ENCODE measurements at places on chromosomes 1 and 21.

DNA sequence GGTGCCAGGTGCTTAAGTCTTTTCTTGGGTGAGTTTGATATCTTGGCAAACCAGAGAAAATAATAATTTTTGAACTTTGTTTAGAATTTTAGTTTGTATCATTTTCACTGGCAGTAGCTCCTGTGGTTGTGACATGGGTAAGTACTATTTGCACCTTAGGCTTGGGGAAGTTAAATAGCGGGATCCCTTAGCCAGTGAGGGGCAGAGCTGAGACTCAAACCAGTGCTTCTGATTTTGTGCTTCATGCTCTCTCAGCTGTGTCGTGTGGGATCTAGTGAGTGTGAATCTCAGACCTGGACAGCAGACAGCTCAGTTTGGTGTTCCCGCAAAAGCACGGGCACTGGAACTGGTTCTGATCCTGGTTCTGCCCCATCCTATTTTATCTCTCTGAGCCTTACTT, 9.6 kb downstream of the PRCC start:
- no peak overlapping the region for H3K4me3 ChIP-seq
- no peak overlapping the region for H3K27ac ChIP-seq
- no peak for DNase-seq
- peaks cover 13% of the 10 kb centered on the region for H3K36me3 ChIP-seq
- peaks cover 58% of the 10 kb centered on the region for H3K4me1 ChIP-seq

- no peak overlapping the region for H3K27ac ChIP-seq
- H3K36me3 ChIP-seq: no peaks in the 10 kb centered on the region
- no peaks in the 10 kb centered on the region for H3K4me1 ChIP-seq
- H3K4me3 ChIP-seq: no peak overlapping the region
- H3K27me3 ChIP-seq: no peaks in the 10 kb centered on the region
Measured at GRCh38 chr1:233372218-233373120, 44.9 kb downstream of the MAP3K21 start.

- DNase-seq: no peak
- H3K4me1 ChIP-seq: peaks cover 15% of the 10 kb centered on the region
- H3K27ac ChIP-seq: no peak overlapping the region
Measured at GRCh38 chr1:229191066-229191674, 79.7 kb upstream of the RAB4A start.

DNA sequence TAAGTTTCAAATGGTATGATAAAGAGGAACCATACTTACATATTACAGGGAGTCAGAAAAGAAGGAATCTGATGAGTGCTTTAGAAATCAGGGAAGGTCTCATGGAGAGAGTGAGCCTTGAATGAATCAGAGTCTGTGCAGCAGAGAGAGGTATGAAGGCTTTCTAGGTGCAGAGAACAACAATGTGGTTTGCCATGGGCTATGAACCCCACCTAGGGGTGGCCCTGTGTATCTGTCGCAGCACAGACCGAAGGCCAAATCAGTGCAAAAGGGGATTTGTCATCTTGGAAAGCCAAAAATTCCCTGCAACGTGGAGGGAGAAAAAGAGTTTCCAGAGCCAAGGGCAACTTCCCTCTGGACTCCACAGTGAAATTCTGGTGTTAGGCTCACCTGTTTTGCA, 3.5 kb downstream of the PAPPA2 start:
- H3K4me3 ChIP-seq: no peak overlapping the region
- DNase-seq: no peak
- H3K4me1 ChIP-seq: no peaks in the 10 kb centered on the region
- no peaks in the 10 kb centered on the region for H3K27me3 ChIP-seq
- H3K36me3 ChIP-seq: no peaks in the 10 kb centered on the region

DNA sequence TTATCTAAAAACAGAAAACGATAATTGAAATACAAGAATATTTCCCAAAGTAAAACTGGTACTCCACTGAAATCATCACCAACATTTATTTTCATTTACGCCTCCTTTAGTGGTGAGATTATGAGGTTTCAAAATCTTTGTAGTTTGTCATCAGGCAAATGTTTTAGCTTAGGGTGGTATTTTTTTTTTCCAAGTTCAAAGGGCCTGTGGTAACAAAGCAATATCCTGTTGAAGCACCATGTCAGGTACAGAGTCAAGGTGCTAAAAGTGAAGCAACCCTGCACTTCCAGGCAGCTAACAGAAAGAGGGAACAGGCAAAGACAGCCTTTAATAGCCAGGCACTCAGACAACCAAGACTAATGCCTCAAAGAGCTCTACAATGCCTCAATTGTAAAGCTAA, 89.2 kb downstream of the JAK1 start:
- no peak overlapping the region for H3K4me3 ChIP-seq
- peak; percentile 68 for DNase-seq
- H3K27me3 ChIP-seq: no peaks in the 10 kb centered on the region
- peaks cover 58% of the 10 kb centered on the region for H3K4me1 ChIP-seq
- H3K27ac ChIP-seq: peak overlapping the region; percentile 76

DNA sequence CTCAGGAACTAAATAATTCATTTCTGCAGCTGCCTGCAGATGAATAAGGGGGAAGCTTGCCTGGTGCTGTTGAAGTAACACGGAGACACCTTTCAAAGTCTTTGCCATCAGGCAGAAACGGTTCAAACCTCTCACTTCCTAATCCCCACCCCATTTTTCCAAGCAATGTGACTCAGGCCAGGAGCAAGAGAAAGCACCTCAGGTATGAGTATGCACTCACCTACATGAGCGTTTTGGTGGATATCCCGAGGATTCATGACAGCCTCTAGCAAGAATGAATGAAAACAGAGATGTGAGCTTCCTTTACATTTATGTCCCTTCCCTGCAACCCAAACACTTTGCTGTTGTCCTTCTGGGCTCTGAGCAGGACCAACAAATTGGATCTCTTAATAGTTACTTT, 63.4 kb upstream of the LAX1 start:
- no peak overlapping the region for H3K4me3 ChIP-seq
- H3K27ac ChIP-seq: no peak overlapping the region
- H3K4me1 ChIP-seq: no peaks in the 10 kb centered on the region
- H3K36me3 ChIP-seq: peaks cover 9% of the 10 kb centered on the region

GRCh38 chr1:37270639-37271038, 203.7 kb upstream of the ZC3H12A start:
- DNase-seq: no peak
- no peaks in the 10 kb centered on the region for H3K36me3 ChIP-seq
- no peak overlapping the region for H3K4me3 ChIP-seq
- H3K27ac ChIP-seq: no peak overlapping the region

Measured in activated naive CD4-positive, alpha-beta T cell treated with anti-CD3 and anti-CD28 coated beads for 36 hours (primary cell).